Stimulated activated CD4-positive, alpha-beta T cell treated with anti-CD3 and anti-CD28 coated beads, Interleukin-12 subunit alpha, Interleukin-12 subunit beta, amount 100 ng/mL, for 4 hours (primary cell): ENCODE measurements at places on chromosomes 5 and 9.

DNA sequence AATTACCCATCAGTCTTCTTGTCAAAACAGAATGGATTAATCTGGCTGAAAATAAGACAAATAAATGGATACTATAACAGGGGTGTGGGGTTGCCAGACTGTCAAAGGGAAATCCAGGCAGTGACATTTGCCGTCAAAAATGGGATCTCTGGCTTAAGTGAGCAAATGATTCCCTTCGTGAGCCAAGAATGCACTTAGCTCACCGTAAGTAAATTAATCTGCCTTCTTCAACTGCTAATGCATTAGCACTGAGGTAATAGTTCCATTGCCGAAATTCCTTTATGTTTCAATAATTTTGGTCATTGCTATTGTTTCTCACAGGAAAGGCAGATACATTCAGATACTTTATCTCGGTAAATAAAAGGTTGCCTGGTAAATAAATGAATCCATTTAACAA is 377.8 kb downstream of the KIAA0825 start:
- no peak for DNase-seq

DNA sequence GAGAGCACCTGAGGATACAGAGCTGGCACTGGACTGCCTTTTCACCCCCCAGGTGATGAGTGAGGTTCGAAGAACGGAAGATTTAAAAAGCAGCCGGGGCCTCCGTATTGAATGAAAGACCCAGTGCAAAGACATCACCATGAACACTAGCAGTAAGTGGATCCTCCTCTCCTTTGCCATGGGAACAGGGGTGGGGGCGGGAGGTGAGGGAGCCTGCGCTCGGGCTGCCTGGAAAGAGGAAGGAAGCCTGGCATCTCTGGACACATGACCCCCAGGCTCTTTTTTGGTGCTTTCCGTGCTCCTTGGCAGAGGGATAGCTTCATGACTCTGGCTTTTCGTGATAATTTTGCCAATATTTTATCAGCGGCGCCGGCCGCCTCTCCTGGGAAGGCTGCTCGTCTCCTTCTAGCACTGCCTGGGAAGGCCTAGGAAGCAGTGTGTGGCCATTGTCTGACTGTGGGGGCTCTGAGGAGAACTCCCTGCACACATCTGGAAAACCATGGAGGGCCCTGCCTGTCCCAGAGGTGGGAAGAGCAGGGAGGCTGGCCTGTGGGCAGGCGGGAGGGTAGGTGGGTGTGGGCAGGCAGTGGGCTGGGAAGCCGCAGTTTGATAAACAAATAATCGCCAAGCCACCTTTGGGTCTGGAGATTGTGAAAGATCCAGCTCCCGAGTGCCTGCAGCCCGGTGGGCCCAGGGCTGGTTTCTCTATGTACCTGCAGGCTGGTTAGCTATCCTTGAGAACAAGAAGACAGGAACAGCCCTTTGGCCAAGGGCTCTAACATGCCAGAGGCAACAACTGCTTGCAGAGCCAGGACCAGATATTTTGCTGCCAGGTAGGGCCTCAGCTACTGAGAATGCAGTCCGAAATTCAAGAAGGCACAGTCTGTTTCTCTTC is 911 bp downstream of the ABLIM3 start:
- DNase-seq: no peak

DNA sequence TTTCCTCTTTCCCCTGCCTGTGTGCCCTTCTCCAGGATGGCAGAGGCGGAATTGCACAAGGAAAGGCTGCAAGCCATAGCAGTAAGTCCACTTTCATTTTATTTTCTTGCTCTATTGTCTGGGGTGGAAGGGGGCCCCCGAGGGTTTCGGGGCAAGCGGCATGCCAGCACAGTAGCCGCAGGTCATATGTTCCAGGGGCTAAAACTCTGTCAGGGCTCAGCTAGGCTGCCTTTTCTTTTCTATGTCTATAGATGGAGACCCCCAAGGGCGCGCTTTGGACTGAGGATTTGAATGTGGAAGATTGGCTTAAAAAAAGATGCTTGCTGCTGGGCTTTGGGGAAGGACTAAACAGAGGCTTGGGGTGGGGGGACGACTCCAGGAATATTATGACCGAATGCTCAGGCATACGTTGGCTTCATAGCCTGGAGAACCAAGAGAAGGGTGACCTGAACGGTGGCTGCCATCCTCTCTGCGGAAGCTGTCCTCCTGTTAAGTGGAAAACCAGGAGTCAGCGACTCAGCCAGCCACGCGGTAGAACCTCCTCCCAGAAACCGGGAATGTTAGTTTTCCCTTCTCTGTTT is 545 bp downstream of the PALM2AKAP2 start:
- DNase-seq: no peak

GRCh38 chr5:116702776-116703175 is 128.2 kb upstream of the SEMA6A start:
- DNase-seq: no peak

GRCh38 chr9:127263664-127264063 is 910 bp upstream of the GARNL3 start:
- DNase-seq: no peak

- DNase-seq: no peak
Observed at GRCh38 chr9:131296460-131296859, 6.9 kb downstream of the PLPP7 start.

DNA sequence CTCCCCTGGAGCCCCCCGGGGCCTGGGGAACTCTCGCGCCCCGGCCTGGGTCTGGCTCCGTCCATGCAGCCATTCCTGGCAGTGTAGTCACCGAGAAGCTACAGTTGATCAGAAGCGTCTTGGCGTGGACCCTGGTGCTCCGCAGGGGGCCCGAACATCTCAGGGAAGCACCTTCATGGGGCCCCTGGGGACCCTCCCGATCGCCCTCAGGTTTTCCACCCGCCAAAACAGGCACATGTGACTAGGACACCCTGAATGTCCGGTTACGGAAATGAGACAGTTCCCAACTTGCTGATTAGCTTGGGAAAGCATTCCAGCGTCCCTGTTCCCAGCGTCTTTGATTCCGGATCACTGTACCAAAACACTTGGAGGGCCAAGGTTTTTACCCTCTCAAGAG is 472 bp downstream of the FBXO4 start:
- DNase-seq: peak; percentile 27

- peak; percentile 33 for DNase-seq
Observed at GRCh38 chr9:132878695-132879456, at the start of gene SPACA9. Gene SPACA9, plus strand, starts transcription at chr9:132878898. Its CDS starts 5,050 bp downstream, at chr9:132883948.

DNA sequence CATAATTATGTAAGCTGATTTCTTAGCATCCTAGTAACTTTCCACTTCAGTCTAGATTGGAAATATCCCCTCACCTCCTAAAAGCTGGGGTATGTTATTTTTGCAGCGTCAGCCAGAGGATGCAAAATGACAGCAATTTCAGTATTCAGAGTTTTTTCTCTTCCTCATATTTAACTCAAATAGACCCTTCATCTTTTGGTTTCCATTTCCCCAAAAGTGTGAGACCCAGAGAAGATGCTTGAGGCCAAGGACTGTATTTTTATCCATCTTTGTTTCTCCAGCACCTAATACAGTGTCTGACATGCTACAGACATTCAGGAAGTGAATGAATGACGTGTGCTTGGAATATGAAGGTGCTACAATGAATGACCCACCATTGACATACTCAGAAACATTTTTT is 75.5 kb upstream of the RANBP3L start:
- DNase-seq: no peak

- no peak for DNase-seq
Observed at GRCh38 chr5:158565017-158565789, 534.5 kb downstream of the EBF1 start.

DNA sequence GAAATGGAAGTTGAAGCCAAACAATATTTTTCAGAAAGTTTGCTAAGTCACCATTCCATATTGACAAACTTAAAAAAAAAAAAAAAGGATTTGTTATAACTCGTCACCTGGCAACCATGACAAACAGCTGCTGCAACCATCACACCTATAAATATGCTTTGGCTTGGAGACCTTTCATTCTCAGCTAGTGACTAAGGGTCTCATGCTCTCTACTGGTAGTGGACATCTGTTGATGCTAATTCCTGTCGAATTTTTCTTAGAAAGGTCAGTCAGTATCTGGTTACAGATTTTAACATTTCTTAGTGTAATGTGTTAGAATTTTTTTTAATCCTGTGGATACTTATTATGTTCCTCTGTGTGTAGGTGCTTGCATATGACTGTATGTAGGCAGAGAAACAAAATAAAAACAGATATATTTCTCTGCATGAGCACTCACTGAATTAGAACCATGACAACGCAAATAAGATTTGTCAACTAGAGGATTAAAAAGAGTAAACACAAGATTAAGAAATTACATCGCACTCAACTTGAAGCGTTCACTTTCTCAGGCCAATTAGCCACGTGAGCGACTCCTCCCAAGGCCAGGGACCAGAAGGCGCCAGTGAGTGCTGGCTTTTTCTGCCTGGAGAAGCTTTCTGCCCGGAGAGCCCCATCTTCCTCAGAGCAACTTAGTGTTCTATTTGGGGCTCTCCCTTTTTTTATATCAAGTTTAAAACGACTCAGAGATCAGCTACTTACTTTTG is 27.0 kb upstream of the ZNF622 start:
- no peak for DNase-seq

GRCh38 chr5:139185589-139185988 is 12.6 kb downstream of the SIL1 start:
- DNase-seq: no peak

- no peak for DNase-seq
Observed at GRCh38 chr9:89815061-89815902, 210.5 kb downstream of the GADD45G start.

DNA sequence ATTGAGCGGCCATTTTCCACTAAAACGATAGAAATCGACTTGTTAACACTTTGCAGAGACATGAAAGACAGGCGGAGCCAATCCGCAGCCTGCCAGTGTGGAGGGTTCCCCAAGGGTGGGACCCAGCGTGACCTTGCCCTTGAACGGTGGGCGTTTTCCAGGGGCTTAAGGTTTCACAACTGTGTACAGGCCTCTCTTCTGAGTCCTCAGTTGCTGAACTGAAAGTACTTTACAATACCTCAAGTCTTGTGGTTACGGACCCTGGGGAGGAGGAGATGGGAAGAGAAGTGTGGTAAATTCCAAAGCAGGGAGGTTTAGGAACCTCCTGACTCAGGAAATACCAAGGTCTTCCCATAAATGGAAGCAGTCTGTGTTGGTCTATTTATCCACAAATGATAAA is 68.2 kb upstream of the CKMT2 start:
- DNase-seq: no peak

- no peak for DNase-seq
Observed at GRCh38 chr5:179177711-179178575, 117.8 kb downstream of the ZNF354C start.

GRCh38 chr5:16754601-16755000 is 137.8 kb upstream of the RETREG1 start:
- DNase-seq: no peak

DNA sequence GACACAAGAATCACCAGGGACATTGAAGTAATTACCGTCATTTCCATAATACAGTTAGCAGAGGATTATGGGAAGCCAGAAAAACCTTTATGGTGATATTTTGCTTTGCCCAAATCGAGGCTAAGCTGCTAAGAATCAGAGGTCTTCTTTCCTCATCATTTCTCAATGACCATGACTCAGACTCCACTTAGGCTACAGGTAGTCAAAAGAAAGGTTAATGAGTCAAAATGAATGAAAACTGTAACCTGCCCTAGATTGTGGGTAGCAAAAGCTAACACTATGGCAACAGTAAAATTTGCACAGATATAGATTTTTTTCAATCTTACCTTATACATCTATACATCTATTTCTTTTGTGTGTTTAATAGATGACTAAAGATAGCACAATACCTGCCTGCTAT is 185.8 kb downstream of the CARTPT start:
- DNase-seq: no peak

DNA sequence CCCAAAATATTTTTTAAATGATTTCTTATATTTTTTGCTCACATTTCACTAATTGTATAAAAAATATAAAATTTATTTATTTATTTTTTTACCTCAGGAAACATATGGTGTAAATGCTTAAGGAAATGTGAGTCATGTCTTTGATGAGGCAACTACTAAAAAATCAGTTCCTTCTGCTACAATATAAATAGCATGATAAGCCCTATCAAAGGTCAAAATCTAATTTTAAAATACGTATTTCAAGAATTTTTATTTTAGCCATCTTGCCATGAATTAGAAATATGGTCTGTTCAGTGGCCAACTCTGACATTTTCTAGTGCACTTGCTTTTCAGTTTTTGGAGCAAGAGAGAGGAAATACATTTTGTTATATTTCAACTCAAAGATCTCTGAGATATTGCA is 50.5 kb downstream of the PDE4D start:
- no peak for DNase-seq

- no peak for DNase-seq
Observed at GRCh38 chr9:112032743-112033142, 136.1 kb downstream of the UGCG start.

DNA sequence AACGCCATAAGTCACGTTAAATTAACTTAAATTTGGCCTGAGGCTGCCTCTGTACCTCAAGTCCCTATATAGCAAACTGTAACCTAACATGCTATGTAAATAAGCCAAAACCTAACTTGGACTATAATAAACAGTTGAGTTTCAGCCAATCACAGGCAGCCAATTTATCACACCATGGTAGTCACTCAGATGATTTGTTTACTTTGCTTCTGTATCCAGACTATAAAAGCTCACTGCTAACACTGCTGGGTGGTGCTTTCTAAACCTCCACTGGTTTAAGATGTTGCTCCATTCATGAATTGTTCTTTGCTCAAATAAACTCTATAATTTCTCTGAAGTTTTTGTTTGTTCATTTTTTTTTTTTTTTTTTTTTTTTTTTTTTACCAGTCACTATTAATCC is 62.8 kb downstream of the TRPM3 start:
- no peak for DNase-seq

- DNase-seq: no peak
Observed at GRCh38 chr9:131731237-131731636, 8.6 kb downstream of the RAPGEF1 start.

- no peak for DNase-seq
Observed at GRCh38 chr9:131585375-131585774, 40.1 kb downstream of the PRRT1B start.

DNA sequence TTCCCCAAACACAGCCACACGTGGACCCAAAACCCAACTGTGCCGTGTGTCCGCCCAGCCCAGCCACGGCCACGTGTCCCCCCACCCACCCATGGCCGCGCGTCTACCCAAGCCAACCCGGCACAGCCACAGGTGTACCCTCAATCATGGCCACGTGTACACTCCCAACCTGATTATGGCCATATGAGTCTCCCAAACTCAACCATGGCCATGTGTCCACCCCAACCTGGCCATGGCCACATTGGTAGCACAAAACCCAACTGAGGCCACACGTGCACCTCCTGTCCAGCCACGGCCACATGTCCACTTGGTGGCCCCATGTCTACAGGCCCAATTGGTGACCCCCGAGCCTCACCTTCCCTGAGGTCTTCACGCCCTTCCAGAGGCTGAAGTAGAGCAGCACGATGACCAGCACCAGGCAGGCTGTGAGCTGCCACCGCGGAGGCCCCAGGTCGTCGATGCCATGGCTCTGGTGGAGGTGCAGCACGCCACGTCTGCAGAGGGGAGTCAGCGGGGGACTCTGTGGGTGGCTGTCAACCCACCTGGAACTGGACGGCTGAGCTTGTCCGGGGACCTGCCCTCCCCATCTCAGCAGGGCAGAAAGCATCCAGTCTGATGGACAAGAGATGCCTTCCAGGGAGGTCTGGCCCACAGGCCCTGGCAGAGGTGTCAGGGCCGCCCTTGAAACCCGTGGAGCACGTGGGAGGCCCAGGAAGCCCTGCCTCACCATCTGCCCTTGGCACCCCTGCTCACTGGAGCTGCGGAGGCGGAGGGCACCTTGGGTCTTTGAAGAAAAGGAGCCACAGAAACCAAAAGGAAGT is 23.5 kb downstream of the SLC6A3 start:
- DNase-seq: no peak

- no peak for DNase-seq
Observed at GRCh38 chr9:86600977-86601376, 246.8 kb upstream of the TUT7 start.

- no peak for DNase-seq
Observed at GRCh38 chr9:14573319-14573718, 119.9 kb downstream of the ZDHHC21 start.

GRCh38 chr5:180208435-180209081 is 453 bp downstream of the RASGEF1C start:
- DNase-seq: peak; percentile 12
